CD8-positive, alpha-beta memory T cell (primary cell): ENCODE measurements at places on chromosomes 16 and 17. TPM values are rescaled to one million over a fixed set of nuclear protein-coding genes. Genes with fewer than 3 reads are reported as not detected.
A peak's percentile ranks its signal among the peaks of the same experiment; 100 is the strongest.

ZNF319 gene
- 11.9 TPM for total RNA-seq

B3GNT9 gene
- total RNA-seq: 2.4 TPM

GRB7 gene
- total RNA-seq: not detected

FBF1 gene
- total RNA-seq: 23.8 TPM

DNA sequence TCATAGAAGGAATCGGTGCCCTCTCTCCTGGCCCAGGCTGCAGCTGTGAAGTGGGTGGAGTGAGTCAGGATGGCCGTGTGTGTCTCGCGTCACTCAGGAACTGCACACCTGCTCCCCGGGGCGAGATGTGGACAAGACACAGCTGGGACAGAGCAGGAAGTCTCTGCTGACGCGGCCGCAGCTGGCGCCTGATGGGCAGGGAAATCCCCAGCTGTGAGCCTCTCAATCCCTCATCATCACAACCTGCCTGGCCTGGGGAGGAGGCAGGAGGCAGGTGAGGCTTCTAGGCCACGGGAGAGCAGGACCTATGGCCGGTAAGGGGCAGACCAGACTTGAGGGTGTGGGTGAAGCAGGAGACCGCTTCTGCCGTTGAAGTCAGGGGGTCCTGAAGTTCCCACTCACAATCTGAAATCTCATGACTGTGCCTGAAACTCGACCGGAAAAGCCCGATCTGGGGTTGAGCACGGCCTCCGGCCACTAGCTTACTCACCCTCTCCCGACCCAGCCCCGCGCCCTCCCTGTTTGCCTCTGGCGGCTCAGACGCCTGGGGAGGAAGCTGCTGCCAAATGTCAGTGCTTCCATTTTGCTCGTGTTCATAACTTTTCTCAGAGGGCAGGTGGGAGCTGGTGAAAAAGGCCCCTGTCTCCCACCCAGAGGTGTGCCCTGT, 1.1 kb upstream of the TRPV3 start:
- DNase-seq: peak; percentile 13

DNA sequence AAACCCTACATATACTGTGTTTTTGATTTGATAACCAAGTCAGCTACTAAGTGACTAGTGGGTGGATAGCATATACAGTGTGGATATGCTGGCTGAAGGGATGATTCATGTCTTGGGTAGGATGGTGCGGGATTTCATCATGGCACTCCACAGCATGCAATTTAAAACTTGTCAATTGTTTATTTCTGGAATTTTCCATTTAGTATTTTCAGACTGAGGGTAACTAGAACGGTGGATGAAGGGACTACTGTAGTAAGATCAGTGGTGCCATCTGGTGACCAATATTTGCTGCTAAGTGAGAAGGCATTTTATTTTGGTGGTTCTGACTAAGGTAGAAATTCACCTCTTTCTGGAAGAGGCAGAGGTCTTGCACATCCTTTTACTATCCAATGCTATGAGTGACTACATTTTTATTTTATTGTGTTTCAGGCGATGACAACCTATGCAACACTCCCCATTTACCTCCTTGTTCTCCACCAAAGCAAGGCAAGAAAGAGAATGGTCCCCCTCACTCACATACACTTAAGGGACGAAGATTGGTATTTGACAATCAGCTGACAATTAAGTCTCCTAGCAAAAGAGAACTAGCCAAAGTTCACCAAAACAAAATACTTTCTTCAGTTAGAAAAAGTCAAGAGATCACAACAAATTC, 3.1 kb downstream of the CDC6 start:
- DNase-seq: no peak

DNA sequence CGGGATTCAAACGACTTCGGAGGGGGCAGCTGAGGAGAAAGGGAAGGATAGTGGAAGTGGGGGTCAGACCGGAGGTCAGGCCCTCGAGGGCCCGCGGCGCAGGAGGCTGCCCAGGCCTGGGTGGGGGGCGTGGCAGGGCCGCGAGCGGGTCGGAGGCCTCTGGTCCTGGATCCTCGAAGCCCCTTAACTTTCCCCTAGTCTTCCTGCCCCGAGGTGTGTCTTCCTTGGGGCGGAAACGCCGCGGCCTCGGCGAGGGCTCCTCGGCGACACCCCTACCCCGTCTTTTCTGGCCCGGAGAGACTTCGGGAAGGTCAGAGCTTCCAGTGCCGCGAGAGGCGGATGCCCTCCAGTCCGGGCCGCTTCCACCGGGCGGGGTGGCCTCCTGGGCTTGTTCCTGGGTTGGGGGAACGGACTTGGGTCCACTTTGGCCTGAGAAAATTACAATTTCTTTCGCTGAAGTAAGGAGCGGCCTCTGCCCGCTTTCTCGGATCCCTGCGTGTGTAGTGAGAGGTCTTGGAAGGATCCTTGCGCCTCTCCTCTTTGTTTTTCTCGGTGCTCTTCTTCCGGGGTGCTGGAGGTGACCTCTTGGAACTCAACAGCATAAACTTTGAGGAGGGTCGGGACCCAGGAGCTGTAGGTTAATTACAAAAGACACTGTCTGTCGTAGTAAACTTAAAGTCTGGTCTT, 491 bp downstream of the IST1 start:
- DNase-seq: no peak

DNA sequence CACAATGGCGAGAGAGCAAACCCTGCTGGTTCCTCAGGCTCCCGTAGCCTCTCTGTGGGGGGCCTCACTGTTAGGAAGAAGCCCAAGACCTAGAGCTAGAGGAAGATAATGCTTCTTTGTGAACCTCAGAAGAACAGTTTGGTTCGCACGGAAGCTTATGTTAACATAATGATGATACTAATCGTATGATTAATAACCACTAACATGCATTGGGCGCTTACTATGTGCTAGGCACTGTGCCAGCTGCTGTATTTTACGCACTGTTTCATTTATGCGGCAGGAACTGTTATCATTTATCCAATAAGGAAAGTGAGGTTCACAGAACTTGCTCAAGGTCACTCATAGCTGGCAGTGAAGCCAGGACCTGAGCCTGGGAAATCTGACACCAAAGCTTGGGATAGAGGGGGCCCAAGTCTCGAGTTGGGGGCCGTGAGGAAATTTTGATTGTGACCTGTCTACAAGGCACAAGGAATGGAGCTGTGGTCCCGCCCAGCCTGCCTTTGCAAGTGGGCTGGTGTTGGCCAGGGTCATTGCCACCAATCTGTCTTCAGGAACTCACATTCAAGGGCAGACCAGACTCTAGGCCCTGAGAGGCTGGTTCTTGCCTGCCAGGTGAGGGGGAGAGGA, 6.8 kb downstream of the PRCD start:
- no peak for DNase-seq

- DNase-seq: no peak
Observed at GRCh38 chr16:30488764-30489605, 16.4 kb downstream of the ITGAL start.

DNA sequence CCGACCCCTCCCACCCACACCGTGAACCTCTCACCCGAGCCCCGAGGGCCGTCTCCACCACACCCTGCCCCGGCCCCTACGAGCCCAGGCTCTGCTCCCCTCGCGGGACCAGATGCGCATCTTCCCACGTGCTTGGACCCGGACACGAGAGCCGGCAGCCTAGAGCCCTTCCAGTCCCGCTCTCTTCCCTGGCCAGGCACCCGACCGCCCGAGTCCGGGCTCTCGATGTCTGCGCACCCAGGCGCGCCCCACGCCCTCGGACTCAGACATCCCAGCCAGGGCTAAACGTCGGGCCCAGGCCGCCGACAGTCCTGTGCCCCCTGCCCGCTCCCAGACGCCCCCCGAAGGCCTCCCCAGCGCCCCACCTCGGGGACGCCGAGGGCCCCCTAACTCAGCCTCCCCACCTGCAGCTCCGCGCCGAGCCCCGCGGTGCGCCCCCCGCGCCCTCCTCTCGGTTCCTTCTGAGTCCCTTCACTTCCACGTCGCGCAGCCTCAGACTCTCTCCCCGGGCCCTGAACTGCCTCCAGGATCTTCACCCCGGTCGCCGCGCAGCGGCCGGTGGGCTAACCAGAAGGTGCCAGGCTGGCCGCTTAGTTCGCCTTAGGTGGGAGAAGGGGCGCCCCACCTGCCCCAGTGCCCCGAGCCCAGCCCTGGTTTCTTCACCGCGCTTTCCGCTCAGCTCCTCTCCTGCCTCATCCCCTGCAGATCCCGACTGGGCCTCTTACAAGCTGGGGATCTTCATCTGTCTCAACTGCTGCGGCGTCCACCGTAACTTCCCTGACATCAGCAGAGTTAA, 688 bp downstream of the ADAP2 start:
- DNase-seq: no peak

GRCh38 chr17:27226611-27227230, 67.2 kb upstream of the WSB1 start:
- DNase-seq: no peak
